Stimulated activated CD4-positive, alpha-beta T cell treated with anti-CD3 and anti-CD28 coated beads, Interleukin-4, amount 100 ng/mL, for 24 hours (primary cell): ENCODE measurements at places on chromosomes 3 and 15.

DNA sequence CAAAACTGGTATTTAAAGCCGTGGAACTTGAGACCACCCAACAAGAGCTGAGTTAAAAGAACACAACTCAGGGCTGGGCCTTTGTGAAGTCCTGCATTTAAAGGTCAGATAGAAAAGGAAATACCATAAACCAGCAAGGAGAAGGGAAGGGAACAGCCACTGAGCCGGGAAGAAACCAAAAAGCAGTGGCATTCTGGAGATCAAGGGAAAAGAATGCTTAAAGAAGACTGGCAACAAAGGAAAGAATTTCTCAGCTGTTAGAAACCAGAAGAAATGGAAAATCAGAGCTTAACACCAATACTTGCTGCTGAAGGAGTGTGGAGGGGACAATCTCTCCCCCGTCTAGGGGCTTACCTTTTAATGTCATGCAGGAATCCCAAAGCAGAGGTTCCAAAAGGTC, 247.4 kb upstream of the CHRNA7 start:
- DNase-seq: no peak

DNA sequence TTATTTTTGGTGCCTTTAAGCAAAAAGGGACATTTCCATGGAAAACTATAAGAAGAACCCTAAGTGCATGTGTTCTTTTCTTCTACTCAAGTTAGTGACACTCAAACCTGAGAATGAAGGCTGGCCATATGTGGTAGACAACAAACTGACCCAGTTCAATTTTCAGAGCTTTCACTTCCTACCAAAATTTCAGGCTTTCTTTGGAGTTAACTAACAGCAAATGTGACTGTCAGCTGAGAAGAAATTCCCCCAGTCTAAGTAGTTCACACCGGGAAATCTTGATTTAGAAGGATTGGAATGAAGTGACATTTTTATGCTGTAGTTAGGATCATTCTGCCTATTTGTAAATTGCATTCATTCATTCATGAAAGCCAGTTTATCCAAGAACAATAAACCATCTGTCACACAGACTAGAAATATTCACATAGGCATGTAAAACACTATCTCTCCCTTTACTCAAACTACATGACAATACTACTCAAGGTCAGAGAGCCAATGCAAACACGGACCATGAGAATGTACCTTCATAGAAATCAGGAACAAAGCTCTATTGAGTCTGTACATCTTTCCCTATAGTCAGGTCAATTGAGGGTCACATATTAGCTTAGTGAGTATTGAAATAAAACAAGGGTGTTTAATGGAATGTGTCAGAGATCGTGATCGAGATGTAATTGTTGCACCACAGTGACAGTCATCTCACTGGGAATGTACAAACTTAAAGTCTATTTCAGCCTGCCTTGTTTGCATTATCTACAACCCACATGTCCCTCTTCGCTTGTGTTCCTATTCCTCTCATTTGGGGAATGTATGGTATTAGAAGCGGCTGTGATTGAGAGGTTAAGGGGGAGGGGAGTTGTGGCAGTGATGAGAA, 113.8 kb upstream of the TGFBR2 start:
- no peak for DNase-seq

DNA sequence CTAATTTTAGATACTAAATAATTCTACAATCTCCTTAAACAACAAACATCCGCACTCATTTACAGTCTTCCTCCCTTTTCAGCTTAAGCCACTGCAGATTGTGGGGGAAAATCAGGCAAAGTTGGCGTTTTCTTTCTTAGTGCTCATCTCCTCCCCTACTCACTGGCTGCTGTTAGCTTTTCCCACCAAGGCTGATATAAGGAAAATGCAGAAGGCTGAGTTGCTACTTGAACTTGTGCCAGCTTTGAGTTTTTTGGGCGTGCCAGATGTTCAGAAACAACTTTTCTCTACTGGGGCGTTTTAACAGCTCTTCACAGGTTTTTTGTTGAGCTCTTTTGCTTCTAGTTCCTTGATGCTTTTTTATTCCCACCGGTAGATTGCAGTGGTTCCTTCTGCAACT, 222.0 kb downstream of the PYDC2 start:
- no peak for DNase-seq

DNA sequence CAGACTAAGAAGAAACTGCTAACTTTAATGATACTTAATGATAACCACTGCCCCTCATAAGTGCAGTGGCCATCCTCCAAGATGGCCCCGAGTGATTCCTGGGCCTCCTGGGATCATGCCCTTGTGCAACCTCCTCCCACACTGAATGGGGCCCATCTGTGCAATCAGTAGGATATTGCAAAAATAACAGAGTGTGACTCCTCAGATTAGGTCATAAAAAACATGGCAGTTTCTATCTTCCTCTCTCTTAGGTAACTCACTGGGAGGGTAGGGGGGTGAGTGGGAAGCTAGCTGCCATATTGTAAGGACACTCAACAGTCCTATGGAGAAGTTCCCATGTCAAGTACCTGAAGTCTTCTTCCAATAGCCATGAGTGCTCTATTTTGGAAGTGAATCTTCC, 173.0 kb downstream of the SHQ1 start:
- no peak for DNase-seq

GRCh38 chr15:85558848-85559247, 178.4 kb downstream of the AKAP13 start:
- DNase-seq: no peak

DNA sequence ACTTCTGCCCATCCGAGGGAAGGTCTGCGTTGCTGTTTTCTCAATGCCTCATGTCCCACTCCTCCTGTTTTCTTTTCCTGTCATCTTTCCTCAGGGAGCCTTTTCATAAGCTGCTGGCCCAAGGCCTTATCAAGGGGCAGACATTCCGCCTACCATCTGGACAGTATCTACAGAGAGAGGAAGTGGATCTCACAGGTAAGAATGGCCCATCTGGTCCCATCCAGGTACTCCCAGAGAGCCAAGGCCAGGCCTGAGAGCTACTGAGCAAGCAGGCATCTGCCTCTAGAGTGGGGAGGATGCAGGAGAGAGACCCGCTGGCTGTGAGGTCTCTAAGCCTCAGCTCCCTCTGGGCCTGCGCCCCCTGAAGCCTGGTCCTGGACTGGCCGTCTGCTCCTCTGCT, 81.5 kb upstream of the LIMD1 start:
- no peak for DNase-seq

DNA sequence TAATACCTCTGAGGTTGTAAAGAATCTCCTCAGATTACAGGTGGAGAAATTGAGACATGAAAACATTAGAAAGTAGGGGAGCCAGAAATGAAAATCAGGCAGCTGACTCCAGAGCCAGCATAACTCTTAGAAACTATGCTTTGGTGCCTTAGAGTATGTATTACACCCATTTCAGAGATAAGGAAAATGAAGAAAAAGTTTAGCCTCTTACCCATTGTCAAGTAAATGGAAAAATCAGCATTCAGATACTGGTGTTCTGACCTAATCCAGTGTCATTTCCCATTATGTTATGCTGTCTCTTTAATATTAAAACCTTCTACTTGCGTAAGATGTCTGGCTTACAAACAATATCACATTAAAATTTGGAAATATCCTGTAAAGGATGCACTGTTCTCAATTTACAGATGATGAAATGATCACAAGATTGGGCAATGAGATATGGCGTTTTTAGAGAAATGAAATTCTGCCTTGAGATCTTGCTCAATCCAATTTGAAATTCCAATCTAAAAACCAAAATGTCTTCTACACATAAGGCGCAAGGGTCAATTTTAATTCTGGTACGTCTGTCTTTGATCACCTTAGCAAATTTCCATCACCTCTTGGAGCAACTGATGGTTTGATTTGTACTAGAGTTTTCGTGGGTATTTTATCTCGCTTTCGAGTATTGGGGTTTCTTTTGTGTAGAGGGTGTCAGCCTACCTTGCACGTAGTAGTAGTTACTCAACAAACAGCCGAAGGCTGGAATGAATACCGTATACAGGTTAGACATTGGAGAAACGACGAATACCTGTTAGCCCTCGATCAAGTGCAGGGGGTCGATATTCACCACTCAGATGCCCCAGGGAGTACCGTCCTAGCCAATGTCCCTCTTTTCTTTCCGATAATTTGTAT, 902 bp upstream of the ZCWPW2 start:
- DNase-seq: peak; percentile 3

- no peak for DNase-seq
Observed at GRCh38 chr15:72940229-72940622, 112.0 kb upstream of the NEO1 start.

DNA sequence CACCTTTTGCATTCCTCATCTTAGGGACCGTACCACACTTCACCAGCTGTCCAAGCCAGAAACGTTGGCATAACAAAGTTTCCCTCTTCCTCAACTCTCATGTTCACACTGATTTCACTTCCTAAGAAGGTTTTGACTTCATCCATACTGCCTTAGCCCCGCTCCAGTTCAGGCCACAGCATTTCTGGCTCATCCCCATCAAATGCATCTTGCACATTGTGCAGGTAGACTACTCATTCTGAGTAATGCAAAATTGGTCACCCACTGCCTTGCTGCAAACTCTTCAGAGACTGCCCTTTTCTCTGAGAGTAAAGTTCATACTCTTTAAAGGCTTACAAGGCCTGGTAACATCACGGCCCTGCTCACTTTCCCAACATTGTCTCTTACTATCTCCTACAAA, 8.8 kb downstream of the NUSAP1 start:
- no peak for DNase-seq

- DNase-seq: no peak
Observed at GRCh38 chr15:39961051-39961450, 27.1 kb downstream of the EIF2AK4 start.

DNA sequence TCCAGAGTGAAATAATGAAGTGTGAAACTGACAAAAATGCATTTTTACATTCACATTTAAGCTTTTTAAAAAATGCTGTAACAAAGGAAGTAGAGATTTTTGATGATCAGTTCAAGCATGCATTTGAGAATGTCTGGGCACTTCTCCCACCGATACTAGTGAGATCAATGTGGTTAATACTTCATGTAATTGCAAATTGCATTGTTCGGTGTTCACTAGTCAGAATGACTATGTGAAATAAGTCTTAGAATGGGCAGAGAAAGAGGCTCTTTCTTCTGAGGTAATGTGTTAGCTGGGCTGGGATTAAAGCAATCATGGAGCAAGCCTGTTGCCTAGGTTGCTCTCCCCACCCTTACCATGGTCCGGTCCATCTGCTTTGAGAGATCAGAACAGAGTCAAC, 587.0 kb upstream of the GRM7 start:
- no peak for DNase-seq

- DNase-seq: no peak
Observed at GRCh38 chr3:169475576-169475975, 187.9 kb downstream of the MECOM start.

GRCh38 chr3:136954251-136954650, 3.5 kb upstream of the IL20RB start:
- no peak for DNase-seq

DNA sequence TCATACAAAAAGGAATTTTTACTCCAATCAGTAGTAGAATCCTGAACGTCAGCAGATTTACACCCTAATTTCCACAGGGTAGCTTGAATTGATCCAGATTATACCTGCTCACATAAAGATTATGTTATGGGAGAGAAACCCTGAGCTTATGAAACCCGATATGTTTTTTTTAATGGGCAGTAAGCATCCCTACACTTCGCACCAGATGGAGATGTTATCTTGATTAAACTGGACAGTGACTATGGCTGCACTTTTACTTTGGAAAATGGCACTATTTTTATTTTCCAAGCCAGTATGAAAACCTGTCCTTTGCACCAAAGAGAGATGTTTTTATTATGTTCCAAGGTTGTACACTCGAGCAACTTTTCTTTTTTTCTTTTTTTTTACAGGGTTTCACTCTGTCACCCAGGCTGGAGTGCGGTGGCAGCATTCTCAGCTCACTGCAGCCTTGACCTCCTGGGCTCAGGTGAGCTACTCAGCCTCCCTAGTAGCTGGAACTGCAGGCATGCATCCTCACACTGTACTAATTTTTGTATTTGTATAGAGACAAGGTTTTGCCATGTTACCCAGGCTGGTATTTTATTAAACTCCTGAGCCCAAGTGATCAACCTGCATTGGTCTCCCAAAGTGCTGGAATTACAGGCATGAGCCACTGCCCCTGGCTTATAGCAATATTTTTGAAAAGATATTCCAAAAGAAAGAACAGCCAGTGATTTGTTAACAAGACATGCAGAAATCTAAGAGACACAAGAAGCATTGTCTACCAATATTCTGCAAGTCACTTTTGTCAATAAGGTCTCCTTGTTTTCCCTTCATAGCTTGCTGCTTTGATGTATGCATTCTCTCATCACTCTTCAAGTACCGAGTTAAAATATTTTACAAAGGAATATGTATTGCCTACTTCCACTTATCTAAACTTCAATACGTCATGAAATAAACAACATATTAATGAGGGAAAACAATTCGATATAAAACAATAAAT, 1412.6 kb downstream of the ZPLD1 start:
- no peak for DNase-seq

DNA sequence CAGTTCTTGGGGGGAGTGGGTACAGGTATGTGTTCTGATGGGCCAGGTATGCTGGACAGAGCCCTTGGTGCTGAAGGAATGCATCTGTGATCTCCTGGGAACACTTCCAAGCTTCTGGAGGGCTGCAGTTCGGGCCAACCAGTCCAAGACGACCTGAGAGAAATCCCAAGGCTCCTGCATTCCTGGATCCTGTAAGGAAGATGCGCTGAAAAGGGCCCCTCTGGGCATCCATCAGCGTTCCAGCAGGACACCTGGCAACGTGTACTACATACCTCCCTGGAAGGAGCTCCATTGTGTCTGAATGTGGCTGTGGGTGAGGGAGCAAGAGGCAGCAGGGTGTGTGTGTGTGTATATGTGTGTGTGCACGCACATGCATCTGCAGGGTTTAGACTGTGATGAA, 144.7 kb downstream of the FAM43A start:
- DNase-seq: no peak

- no peak for DNase-seq
Observed at GRCh38 chr3:187230011-187230410, 32.7 kb downstream of the RTP1 start.

DNA sequence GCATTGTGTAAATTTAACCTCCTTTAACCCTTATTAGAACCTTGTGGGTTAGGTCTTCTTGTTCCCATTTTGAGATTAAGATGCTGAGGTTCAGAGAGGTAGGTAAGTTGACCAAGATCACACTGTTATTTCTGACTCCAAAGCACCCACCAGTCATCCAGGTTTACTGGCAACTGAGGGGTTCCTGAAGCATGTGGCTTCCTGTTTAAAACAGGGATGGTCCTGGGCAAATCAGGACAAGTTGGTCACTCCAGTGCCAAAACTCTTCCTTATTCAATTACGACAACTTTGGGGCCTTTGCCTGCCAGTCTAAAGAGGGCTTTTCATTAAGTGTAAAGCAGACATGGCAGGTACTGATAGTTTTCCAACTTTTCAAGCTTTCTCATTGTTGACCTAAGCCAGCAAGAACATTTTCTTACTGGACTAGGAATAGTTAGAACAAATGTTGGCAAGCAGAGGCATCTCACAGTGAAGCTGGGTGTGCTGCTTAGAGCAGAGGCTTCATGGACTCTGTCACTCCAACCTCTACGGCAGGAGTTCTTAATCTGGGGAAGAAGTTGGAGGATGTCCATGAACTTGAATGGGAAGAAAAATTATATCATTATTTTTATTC, 149.4 kb upstream of the ADAMTS9 start:
- DNase-seq: no peak
